Renal cortical epithelial cell (primary cell): ENCODE measurements at places on chromosomes 12 and 14.

GRCh38 chr14:54087376-54087775, 130.8 kb upstream of the BMP4 start:
- DNase-seq = no peak

GRCh38 chr12:23546756-23547155, 402.7 kb downstream of the SOX5 start:
- no peak for DNase-seq

- DNase-seq = no peak
Measured at GRCh38 chr14:59199205-59199604, 10.7 kb downstream of the DAAM1 start.

DNA sequence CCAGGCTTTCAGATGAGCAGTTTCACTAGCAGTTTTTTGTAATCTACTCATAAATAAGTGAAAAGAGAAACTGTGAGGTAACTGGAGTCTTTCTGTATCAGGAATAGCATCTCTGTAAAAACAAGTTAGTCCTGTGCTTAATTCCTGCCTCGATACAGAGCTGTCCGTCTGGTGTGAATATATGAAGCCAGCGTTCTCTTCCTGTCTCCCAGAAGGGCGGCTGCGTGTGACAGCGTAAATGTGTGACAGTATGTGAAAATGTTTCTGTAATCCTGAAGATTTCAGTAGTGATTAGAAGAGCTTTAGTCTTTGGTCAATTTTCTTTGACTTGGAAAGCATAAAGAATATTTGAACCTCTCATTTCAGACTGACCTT, 150.3 kb downstream of the FBXL14 start:
- DNase-seq = no peak

DNA sequence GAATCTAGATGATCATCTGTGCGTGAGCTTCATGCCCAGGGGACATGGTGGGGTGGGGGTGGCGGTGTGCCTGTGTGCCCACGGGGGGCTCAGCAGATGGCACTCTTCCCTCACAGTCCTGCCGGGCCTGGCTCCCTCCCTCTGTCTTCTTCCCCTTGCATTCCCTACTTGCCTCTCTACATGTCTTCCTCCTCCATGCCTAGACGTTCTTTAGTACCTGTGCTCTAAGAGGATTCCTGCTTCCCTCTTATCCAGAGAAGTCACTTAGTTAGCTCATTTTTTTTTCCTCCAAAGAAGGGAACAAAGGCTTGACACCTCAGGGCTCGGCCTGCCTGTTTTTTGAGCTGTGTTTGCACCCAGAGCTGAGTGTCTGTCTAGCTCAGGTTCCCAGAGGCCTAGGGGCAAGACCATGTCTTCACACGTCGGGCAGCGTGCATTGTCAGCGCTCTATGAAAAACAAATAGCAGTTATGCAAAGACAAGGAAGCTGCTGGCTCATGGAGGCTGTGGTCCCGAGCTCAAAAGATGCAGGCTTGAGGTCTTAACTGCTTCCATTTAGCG, 48.8 kb downstream of the NINJ2 start:
- DNase-seq = no peak

DNA sequence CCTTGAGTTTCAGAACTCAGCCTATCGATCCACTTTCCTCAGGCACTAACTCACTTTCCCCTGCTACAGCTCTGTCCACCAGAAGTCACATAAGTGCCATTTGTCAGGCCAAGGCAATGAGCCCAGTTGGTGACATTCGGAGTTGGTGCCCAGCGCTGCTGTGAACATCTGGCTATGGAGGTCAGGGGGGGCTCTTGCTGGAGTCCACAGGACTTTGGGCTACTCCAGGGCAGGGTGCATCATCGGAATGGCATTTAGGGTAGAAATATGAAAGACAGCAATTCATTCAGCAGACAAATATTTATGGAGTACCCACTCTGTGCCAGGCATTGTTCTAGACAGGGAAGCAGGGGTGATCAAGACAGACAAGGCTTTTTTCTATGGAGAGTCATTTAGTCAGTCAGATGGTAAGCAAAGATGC, 1.5 kb upstream of the PPP1CC start:
- no peak for DNase-seq

GRCh38 chr14:36275741-36276140, 44.7 kb downstream of the MBIP start:
- no peak for DNase-seq

- peak; percentile 21 for DNase-seq
Measured at GRCh38 chr12:131755305-131756113, 44.6 kb downstream of the SFSWAP start.

GRCh38 chr12:54197431-54197909, 8.7 kb upstream of the SMUG1 start:
- peak; percentile 85 for DNase-seq

- DNase-seq = no peak
Measured at GRCh38 chr12:89752341-89752740, 43.7 kb upstream of the ATP2B1 start.

DNA sequence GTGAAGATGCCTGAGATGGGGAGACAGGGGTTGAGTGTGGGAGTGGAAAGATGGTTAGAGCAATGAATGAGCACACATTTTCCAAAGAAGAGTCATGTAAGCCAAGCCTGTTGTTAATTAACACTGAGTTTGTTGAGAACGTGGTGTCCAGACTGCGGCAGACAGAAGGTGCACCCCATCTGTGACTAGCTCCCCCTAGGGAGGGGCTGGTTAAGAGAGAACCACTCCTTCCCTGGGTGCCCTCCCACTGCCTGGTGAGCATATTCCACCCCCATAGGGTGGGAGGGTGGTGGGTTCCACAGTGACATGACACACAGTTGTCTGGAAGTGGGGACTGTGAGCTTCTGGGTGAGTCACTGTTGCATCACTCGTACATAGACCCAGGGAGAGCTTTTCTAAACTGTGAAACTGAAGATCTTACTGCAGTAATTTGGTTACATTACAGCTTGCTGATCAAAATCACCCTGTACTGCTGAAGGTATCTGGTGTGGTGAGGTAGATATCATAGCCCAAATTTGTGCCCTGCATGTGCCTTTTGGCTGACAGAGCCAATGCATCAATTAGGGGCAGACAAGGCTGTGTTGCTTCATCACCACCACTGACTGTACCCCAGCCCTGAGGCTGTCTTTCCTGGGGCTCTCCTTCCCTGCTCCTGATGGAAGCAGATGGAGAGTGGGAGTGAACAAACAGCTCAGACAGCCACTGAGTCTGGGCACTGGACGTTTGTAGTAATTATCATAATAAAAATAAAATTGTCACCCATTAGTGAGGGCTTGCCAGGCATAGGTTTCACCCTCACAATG, 150.9 kb downstream of the EMP1 start:
- peak; percentile 98 for DNase-seq

DNA sequence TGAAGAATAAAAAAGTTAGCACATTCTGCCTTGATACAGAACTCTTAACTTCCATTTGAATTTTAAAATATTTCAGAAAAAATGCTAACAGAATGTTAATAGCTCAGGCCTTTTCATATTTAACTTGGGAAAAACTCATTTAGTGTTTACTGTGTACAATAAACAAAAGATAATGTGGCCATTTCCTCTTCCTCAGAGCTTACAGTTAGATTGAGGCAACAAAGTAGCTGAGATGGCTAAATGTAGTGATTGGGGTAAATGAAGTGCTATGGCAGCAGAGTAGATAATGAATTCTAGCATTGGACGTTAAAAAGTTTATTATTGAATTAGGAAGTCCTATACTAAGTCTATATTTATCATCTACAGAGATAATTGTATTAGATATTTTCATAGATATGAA, 12.7 kb downstream of the CPSF2 start:
- DNase-seq = no peak

- peak; percentile 70 for DNase-seq
Measured at GRCh38 chr14:71725922-71726579, 206.2 kb upstream of the RGS6 start.

DNA sequence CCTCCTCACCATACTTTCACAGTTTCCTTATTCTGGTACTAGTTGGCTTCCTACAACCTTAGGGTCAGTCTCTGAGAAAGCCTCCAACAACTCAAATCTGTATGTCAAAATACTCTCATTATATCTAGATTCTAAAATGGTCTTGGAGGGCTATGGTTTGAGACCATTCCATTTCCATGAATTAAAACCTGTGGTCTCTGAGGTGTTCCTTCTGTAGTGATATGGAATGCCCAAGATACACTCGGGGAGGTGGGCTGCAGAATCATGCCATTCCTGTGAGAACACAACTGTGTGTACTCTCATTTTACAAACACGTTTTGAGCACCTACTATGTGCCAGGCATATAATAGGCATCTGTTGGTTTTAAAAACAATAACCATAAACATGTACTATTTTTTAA, 74.0 kb downstream of the FERMT2 start:
- no peak for DNase-seq

DNA sequence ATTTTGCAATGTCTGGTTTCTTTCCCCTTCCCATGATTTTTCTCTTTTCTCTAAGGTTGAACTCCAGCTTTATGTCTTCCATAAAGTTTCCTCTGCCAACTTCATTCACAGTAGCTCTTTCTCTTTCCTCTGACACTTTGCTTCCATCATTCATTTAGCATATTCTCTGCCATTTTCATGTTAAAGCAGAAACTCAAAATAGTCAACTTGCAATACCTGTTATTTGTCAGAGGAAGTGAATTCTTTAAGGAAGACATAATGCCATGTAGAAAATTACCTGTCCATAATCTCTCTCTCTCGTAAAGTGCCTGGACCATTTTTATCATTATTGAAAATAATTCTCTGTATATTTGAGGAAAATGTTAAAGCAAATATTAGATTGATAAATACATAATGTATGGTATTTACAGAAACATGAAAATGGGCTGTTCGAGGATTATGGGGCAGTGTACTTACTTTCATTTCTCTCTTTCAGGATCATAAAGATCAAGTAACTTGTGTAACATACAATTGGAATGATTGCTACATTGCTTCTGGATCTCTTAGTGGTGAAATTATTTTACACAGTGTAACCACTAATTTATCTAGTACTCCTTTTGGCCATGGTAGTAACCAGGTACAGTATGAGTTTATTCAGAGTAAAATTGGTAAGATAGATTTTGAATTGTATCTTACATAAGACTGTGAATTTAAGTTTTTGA, 12.6 kb downstream of the NEDD1 start:
- no peak for DNase-seq

GRCh38 chr14:35400648-35401421, 3.7 kb downstream of the NFKBIA start:
- no peak for DNase-seq

DNA sequence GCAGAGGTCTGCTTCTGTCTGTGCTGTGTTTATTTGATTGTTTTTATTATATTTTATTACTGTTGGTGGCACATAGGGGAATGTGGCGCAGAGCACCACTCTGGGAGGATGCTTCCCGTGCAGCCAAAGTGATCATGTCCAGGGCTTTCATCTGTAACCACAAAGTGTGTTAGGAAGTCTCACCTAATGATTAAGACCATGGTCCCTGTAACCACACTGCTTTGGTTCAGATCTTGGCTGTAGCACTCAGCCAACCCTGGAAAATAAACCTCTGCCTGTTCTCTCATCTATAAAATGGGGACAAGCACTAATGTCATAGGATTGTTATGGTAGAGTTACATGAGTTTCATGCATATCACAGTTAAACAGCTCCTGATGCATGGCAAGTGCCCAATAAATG, 1.9 kb downstream of the RESF1 start:
- peak; percentile 54 for DNase-seq

DNA sequence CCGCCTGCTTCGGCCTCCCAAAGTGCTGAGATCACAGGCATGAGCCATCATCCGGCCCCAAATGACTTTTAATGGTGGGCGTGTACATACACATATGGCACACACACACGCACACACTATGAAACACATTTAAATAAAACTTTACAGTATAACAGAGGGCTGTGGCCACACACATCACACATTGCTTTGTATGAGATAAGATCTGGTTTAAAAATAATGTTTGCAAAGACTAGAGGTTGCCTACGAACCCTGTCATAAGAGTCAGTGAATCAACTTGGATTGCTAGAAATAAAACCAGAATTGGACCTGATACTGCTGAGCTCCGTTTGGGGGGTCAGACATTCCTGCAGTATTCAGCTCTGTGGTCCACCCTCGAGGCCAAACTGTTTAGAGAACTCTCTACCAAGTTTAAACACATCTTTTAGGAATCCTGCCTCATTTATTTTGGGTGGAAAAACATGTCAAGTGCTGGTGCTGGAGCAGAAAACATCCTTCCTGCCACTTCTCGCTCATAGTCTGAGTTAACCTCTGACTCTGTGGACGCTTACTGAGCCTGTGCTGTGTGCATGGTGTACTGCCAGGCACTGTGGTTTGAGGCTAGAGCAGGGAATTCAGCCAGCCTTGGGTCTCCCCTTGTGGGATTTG, 47.8 kb upstream of the EML1 start:
- DNase-seq = no peak

GRCh38 chr14:75959031-75959430, 22.8 kb downstream of the TGFB3 start:
- no peak for DNase-seq

DNA sequence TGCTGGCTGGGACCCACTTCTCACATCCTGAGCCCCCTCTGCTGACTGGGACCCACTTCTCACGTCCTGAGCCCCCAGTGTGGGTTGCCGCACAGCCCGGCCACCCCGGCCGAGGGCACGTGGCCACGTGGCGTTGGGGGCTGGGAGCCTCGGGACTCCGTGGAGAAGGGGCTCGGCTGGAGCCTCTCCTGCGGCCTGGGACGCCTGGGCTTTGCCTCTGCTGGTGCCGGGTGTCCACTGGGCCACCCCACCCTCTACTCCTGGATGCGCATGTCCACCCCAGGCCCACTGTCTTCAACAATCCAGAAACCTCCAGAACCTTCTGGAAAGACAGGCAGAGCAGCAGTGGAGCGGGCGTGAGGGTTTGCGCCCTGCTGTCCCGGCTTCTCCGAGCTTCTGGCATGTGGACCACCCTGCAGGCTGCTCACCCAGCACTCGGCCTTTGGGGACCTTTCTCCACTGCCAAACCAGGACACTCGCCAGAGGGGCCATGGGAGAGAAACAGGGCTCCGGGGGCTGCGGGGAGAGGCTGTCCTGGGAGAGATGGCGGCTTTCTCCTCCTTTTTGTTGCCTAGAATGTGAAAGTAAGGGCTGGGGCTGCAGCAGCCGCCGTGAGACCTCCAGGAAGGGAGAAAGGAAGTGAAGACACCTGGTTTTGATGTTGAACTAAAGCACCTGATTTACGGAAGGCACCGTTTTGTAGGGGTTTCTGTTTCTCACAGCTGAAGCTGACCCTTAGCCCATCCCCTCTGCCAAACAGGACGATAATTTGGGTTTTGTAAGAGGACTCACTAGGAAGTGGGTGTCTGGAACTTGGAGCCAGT, 30.0 kb downstream of the NOC4L start:
- DNase-seq = no peak

DNA sequence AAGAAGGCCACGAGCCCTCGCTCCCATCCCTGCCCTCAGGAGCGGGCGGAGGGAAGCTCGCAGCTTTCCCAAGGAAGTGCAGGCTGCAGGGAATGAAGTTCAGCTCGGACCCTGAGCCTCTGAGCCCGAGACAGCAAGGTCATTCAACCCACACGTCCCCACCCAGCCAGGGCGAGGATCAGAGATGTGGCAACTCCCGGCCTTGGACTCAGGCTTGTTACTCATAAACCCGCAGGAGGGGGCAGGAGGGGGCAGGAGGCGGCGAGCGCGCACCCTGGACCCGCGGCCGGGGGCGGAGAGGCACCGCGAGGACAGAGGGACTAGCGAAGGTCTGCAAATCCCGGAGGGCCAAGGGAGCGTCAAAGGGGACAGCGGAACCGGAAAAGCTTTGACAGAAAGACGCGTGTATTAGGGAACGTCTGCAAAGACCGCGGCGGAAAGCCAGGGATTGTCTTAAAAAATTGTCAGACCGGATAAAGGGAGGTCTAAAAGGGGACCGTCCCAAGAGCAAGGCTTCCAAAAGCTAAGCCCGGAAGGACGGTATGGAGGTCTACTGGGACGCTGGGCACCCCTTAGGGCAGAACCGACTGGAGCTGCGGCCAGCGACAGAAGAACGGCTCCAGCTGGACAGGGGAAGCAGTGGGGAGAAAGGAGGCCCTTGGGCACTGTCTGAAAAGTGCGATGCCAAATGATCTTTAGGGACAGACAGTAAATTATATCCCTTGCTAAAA, 611 bp upstream of the DCAF11 start:
- peak; percentile 88 for DNase-seq
